HFFc6 (cell line): ENCODE measurements at places on chromosomes 3 and 15. TPM values are rescaled to one million over a fixed set of nuclear protein-coding genes. Genes with fewer than 3 reads are reported as not detected.

GRCh38 chr15:71366522-71366921, 251.3 kb downstream of the THSD4 start:
- DNase-seq, result no peak

DNA sequence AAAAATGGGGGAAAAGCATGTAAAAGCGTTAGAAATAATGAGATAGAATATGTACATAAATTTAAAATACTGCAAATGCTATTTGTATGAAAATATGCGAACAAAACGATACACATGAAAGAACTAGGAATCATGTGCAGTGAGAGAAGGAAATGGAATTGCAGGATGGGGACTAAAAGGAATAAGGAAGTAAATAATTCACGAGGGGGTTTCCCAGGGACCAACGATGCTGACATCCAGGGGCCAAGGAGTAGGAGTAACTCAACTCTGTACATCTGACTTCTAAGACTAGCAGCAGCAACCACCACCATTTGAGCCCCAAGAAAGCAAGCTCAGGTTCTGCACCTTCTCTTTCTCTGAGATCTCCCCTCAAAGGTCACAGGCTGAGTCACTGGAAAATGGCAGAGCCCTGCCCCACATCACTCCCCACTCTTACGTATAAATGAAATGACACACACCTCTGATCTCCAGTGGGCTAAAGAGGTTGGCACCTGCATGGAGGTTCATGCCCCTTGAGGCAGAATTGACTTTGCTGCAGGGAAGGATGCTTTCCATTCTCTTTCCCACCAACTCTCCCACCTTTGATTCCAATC, 100.0 kb upstream of the DLG1 start:
- no peak for DNase-seq

GRCh38 chr15:71807691-71808091, 2.7 kb upstream of the NR2E3 start:
- peak; percentile 35 for DNase-seq

- DNase-seq, result no peak
These were observed 13.6 kb upstream of the TFG start for GRCh38 chr3:100695696-100696095.

DNA sequence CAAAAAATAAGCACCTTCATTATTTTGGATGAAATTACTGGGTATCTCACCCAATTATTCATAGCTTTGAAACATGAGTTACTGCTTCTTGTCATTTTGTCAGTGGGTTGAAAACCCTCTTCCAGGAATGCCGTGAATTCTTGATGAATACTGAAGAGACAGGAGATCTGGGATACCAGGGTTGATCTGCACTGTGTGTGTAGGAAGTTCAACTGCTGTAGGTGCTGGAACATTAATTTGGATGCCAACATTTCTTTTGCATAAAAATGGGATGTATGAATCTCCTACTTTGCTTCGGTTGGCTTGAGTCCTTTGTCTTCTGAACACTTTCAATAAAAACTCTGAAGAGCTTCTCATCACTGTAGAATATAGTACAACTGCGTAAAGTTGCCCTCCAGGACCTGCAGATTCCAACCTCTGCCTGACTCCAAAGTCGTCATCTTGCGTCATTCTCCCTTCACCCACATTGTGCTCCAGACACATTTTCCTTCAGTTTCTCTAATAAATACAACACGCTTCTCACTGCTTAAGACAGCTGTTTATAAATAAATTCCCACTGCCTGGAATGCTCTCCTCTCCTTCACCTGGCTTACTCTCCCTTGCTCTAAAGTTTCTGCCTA, 312.7 kb upstream of the TGFBR2 start:
- no peak for DNase-seq

- DNase-seq, result no peak
These were observed 8.5 kb downstream of the MESP2 start for GRCh38 chr15:89784686-89784960.

- no peak for DNase-seq
These were observed 261.5 kb upstream of the ZNF385D start for GRCh38 chr3:22012471-22012870.

GRCh38 chr3:14388201-14388600, 14.2 kb upstream of the SLC6A6 start:
- DNase-seq, result no peak

DNA sequence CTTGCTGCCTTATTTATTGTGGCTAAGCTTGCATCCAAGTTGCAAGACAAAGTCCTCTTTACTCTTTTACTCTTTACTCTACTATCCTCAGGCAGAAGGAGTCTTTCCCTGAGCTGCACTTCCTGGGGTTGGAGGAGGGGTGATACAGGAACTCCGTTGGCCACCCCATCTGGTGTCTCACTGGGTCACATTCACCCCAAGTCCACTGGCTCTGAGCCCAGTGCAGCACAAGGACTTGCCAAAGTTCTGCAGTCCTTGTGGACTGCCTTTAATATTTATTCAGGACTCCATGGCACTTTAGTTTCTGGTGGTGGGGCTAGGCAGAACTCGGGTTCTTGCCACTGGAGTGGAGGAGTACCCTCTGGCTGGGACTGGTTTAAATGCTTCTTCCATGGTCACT, 165.4 kb upstream of the KCNH8 start:
- DNase-seq, result no peak

DNA sequence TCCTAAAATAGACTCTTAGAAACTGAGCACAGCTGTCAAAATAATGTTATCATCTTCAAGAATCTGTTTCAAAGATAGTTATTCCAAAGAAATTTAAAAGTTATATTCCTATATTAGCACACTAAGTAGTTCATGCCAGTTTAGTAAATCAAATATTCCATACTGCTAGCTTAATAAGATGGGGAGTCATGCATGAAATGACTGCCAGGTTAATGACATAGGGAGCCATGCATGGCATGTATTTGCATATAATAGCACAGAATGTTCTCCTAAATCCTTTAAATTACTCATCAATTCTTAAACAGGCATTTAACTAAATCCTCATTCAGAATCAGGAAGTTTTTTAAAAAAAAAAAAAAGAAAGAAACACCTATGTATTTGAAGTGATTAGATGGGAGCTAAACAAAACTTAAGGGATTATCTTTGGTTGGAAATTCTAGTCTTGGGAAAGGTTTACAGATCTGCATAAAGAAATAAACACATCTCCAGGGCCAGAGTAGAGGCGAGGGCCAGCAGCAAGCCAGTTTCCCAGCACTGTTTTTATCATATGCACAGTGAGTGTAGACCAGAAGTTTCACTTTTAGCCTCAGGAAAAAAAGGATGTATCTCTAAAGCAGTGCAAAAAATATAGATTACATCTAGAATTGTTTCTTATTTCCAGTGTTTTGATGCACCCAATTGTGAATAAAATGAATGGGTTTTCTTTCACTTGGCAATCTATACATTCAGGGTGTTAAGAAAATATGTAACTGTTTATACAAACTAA, 366.4 kb upstream of the AGTR1 start:
- DNase-seq, result no peak

TMEM207 gene
- total RNA-seq, result not detected in 3 replicates

BFSP2 gene
- not detected in 3 replicates for total RNA-seq

ITIH1 gene
- not detected in 3 replicates for total RNA-seq

GABRB3 gene
- total RNA-seq, result 0.92 to 5.2 TPM (median 5.0 TPM) in 3 replicates

ANKRD34C gene
- not detected in 3 replicates for total RNA-seq

CYP8B1 gene
- total RNA-seq, result not detected in 3 replicates

CCR9 gene
- not detected in 3 replicates for total RNA-seq

P2RY1 gene
- not detected in 3 replicates for total RNA-seq
